ENCODE measurements at places on chromosomes 3 and 15.

- DNase-seq: no peak
Observed at GRCh38 chr15:40069178-40070165, 30.5 kb upstream of the SRP14 start.

DNA sequence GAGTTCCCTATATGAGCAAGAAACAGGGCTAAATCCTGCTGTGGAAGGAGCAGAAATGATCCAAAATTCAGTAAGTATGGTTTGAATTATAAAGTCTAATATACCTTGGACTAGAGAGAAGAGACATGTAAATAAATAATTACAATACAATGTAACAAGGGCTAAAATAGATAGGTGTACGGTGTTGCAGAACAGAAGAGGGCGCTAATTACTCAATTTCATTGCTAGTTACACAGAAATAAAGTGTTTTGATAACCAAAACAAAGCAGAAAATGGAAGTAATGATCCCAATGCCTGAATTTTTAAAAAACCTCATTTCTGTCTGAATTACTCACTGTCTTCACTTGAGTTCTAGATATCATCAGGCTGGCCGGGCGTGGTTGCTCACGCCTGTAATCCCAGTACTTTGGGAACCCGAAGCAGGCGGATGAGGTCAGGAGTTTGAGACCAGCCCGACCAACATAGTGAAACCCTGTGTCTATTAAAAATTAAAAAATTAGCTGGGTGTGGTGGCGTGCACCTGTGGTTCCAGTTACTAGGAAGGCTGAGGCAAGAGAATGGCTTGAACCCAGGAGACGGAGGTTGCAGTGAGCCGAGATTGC, 8.3 kb upstream of the PLCH1 start:
- no peak for DNase-seq

DNA sequence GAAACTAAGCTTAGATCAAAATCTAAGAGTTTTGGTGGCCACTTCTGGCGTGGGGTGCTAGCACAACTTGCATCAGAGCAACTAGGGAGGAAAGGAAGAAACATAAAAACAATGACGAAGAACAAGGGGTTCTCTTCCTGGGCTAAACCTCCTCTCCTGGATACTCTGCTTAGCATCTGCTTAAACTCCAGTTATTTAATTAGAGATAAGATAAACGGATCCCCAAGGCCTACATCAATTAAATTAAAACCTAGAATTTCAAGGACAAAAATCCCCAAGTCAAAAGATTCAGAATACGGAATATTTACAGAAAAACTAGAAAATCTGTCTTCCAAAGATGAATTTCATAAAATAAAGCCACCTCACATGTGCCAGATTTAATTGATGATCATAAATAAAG, 281.9 kb downstream of the SHOX2 start:
- no peak for DNase-seq

DNA sequence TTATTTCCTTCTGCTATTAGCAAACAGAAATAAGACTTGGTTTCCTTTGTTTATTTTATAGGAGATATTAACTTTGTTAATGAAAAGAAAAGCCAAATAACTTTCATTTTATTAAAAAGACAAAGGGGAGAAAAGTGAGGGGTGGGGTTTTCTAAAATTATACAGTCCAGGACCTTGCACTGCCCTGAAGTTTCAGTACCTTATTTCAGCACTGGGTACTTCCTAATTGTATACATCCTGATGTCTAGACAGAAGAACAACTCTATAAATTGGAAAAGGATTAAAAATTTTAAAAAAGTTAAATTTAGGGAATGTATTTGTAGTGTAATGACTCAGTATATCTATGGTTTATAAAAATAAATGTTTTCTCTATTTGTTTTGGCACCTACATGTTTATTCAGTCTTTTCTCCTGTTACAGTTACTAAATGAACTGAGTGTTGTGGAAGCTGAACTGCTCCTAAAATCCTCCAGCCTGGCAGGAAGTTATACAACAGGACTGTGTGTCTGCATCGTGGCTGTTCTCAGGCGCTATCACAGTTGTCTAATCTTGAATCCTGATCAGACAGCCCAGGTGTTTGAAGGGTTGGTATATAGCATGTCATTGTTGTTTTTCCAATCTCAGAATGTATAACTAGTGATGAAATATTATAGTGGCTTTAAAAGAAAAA, 27.6 kb upstream of the P2RY13 start:
- DNase-seq: no peak

DNA sequence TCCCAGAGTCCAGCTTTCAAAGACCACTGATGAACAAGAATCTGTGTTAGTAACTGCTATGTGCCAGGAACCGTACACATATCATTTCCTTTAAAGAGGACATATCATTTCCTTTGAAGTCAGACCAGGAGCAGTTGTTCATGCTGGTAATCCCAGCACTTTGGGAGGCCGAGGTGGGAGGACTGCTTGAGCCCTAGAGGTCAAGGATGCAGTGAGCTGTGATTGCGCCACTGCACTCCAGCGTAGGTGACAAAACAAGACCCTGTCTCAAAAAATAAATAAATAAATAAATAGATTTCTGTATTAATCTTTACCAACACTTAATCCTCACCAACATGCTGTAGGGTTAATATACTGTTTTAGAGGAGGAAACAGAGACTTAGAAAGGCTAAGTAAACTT, 23.9 kb upstream of the CDV3 start:
- no peak for DNase-seq

DNA sequence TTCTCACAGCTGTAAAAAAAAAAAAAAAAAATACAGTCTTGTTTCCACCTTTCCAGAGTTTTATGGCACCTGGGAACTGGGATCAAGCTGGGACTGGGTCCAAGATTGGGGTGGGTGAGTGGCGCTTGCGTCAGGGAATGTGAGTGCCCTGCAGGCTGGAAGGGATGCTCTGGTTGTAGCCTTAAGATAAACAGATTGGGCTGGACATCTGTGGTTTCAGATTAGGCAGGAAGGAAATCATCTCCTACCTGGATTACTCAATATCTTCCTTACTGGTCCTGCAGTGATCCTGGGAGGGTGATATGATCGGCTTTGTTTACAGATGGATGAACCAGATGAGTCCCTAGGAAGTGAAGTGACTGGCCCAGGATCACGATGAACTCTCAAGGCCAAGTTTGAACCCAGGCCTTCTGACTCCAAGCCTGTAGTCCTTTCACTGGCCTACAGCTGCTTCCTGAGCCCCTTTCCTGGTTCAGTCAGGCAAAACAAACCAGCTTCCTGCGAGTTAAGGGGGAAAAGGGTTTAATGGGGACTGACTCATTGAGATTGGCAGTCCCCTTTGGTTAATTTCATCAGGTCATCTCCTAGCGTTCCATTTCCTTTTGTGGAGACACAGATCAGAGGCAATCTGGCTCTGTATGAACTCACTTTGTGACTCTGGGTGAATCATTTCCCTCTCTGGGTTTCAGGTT, 179.8 kb downstream of the THSD4 start:
- peak; percentile 99 for DNase-seq

- DNase-seq: no peak
Observed at GRCh38 chr15:61916104-61916503, 144.1 kb downstream of the VPS13C start.
